ENCODE measurements at places on chromosomes 12 and 14.

- no peak for DNase-seq
These were observed 25.5 kb downstream of the BDKRB1 start for GRCh38 chr14:96281486-96281885.

- DNase-seq = no peak
These were observed 49.9 kb downstream of the LRP6 start for GRCh38 chr12:12217018-12217359.

GRCh38 chr14:38536376-38537038 is 280.6 kb upstream of the CLEC14A start:
- no peak for DNase-seq

DNA sequence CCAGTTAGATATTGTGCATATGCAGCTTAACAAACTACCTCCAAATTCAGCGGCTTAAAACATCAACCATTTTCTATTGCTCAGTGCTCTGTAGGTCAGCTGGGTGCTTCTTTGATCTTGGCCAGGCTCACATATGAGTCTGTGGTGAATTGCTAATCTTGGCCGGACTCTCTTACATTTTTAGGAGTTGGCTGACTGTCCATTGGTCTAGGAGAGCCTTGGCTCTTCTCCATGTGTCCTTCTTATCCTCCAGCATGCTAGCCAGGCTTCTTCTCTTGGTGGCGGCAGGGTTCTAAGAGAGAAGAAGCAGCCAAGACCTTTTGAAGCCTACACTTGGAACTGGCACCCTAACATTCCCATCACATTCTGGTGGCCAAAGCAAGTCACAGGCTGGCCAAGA is 174.3 kb upstream of the PWP1 start:
- DNase-seq = no peak

DNA sequence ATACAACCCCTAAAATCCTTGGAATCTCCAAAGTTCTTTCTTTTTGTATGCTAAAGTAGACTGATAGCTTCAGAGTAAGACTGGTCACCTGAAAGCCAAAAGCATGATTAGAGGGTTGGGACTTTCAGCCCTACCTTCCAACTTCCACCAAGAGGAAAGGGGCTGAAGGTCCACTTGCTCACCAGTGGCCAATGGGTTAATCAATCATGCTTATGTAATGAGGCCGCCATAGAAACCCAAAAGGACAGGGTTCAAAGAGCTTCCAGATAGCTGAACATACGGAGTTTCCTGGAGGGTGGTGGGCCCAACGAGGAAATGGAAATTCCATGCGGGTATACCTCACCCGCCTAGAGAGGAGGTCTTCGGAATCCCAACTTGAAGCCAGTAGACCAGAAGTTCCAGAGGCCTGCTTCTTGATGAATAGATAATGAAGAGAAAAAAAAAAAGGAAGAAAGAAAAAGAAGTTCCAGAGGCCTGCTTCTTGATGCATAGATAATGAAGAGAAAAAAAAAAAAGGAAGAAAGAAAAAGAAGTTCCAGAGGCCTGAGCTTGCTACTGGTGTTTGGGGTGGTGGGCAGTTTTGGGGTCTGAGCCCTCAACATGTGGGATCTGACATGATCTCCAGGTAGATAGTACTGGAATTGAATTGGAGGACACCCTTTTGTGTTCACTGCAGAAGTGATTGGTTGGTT is 11.2 kb upstream of the BTG1 start:
- no peak for DNase-seq

DNA sequence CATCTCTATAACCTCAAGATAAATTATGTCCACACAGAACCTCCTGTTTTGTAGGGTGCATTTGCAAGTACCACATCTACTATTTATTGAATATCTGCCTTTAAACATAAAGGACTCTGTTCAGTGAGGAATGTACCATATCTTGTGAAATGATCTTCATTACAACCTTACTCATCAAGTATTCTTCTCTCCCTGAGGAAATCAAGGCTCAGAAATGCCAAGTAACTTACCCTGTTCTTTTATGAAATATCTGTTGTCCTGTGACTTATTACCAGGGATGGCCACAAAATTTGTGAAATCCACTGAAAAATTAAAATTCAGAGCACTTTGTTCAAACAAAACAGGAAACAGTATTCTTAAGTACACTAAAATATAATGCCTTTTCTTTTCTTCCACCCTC is 366.7 kb downstream of the GALC start:
- DNase-seq = no peak
